Fibroblast of villous mesenchyme (primary cell): ENCODE measurements at places on chromosomes 5 and 9. TPM values are rescaled to one million over a fixed set of nuclear protein-coding genes. Genes with fewer than 3 reads are reported as not detected.

RNF130 gene
- total RNA-seq = 9.7 and 12.1 TPM in 2 replicates

HRCT1 gene
- total RNA-seq = 0.43 and 0.97 TPM in 2 replicates

TAF11L9 gene
- total RNA-seq = not detected in 2 replicates

FGFR4 gene
- 0.64 and 1.3 TPM in 2 replicates for total RNA-seq

ZNF462 gene
- 16.4 and 32.4 TPM in 2 replicates for total RNA-seq

CDC25C gene
- total RNA-seq = 4.8 and 6.9 TPM in 2 replicates

FBN2 gene
- total RNA-seq = 81.6 and 137 TPM in 2 replicates

CDKN2B-AS1 gene
- 5.2 and 9.5 TPM in 2 replicates for total RNA-seq

HMCN2 gene
- under 0.01 TPM in 1 of 2 replicates, not detected in the other for total RNA-seq

LHX3 gene
- total RNA-seq = not detected in 2 replicates

RNF183 gene
- not detected in 2 replicates for total RNA-seq

SLC28A3 gene
- 0.32 and 0.43 TPM in 2 replicates for total RNA-seq

FOXI1 gene
- total RNA-seq = not detected in 2 replicates

NUTM2G gene
- total RNA-seq = not detected in 2 replicates

ABO gene
- not detected in 2 replicates for total RNA-seq

TRPM3 gene
- total RNA-seq = under 0.01 TPM in 2 replicates

HRH2 gene
- not detected in 2 replicates for total RNA-seq

TTLL11 gene
- total RNA-seq = 4.3 and 4.8 TPM in 2 replicates

TRIM52 gene
- total RNA-seq = 5.2 and 7.8 TPM in 2 replicates

NMUR2 gene
- not detected in 2 replicates for total RNA-seq
